ENCODE measurements at places on chromosomes 6 and 20.

DNA sequence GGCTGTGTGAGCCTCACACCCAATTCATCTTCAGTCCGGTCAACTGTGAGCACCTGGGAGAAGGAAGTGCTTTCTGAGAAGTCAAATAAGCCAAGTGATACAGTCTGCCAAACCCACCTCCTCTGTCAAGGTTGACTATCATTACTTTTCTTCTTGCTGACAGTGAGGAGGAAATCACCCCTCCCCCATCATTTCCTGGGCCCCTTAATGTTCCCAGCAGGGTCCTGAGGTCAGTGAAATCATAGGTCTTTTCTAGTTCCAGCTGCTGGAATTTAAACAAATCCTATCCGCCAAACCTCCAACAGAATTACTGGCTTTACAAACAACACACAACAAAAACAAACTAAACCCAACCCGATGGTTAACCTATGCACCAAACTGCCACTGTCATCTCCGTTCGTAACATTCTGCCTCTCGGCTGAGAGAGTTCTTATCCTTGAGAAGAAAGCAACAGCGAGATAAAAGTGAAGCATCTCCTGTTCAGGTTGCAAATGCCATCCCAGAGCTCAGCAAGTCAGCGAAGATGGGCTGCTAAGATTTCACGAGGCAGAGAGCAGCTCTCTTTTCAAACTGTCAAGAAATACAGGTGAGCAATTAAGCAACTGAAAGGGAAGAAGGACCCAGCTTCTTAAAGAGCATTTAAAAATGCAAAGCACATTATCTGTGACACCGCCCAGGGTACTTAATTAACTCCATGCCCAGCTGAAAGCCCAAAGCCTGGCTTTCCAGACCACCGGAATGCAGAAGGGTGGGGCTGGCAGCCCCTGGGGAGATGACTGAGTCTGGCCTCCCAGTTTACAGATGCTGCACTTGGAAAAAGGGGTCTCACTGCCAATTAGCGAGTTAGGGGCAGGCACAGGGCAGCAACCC lies 24.7 kb downstream of the GFOD1 start:
- DNase-seq = no peak

GRCh38 chr20:57301026-57301425 lies 28.6 kb upstream of the SPO11 start:
- no peak for DNase-seq

GRCh38 chr6:27472182-27472616 lies 706 bp downstream of the ZNF184 start:
- peak; percentile 74 for DNase-seq

DNA sequence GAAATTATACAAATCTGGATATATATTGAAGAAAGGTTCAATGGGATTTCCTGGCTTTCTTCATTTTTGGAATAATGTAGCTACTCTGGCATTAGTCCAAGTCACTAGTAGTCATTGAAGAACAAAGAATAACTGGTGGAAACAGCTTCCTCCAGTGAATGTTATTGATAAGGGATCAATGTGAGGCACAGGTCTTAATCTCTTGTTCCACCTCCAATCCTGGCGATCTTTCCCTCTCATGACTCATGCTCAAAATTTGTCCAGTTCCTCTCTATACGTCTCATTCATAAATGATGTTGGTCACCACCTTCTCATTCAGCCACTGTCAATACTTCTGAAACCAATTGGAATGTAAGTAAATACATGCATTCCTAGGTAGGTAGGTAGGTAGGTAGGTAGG lies 185.0 kb upstream of the BMP2 start:
- no peak for DNase-seq

- DNase-seq = no peak
These were observed 5.1 kb downstream of the KIAA1755 start for GRCh38 chr20:38255393-38255792.

- DNase-seq = no peak
These were observed 189.8 kb downstream of the FOXA2 start for GRCh38 chr20:22394583-22394982.

DNA sequence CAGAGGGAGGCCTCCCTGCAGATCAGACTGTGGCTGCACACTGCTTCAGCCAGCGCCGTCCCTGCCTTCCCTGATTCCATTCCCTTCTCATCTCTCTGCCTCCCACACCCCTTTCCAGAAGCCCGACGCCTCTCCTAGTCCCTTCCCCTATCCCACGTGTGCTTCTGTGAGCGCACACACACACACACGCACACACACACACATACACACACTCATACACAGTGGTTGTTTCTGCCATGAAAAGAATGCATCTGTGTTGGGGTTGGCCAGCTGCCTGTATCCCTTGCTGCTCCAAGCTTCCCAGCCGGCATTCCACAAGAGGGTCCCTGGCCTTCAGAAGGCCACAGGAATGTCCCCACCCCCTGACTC lies 51.7 kb downstream of the MOCS1 start:
- no peak for DNase-seq

GRCh38 chr6:17472653-17473183 lies 79.3 kb downstream of the CAP2 start:
- DNase-seq = no peak

GRCh38 chr6:36781669-36782068 lies 57.6 kb downstream of the CPNE5 start:
- no peak for DNase-seq

DNA sequence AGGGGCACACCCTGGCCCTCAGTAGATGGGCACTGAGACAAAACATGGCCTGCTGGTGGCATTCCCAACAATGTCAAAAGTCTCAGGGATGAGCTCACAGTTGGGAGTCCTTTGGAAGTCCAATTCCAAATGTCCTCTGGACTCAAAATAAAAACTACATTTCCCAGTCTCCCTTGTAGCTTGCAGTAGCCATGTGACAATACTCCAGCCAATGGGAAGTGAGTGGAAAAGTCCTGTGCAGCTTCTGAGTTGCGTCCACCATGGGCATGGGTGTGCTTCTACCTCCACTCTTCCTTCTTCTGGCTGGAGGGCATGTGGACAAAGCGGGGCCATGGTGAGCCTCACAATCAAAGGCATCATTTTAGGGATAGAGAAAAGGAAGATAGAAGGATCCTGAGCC lies 5.8 kb upstream of the ADAM33 start:
- no peak for DNase-seq

DNA sequence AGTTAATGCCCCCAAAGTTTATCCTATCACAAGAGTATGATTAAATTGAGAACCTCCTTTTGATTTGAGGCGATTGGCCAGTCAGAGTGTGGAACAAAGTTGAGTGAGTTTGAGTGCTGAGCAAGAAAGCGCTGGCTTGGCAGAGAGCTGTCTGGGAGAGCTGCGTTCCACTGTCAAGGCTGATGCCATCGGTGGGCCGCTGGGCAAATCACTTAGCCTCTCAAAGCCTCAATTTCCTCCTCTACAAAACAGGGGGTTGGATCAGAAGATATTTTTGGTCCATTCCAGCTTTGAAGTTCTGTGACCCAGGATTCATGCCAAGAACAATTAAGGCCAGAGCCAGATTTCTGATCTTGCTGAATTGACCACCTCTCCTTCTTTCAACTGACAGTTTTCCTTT lies 60.2 kb downstream of the TMEM242 start:
- no peak for DNase-seq

- DNase-seq = no peak
These were observed 532 bp upstream of the PM20D2 start for GRCh38 chr6:89145091-89145955.

DNA sequence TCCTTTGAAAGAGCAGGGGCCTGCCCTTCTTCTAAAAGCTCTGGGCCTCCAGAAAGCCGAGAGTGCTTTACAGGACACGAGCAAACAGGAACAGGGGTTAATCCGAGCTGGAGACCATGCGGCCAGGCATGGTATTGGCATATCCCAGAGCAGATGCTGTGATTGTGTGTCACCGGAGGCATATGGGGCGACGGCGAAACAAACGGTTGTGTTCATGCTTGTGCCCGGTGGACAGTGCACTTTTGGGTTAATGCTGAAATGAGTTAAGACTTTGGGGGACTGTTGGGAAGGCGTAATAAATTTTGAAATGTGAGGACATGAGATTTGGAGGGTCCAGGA lies 1088.7 kb upstream of the DEFB115 start:
- no peak for DNase-seq

GRCh38 chr6:29749668-29750067 lies 26.4 kb downstream of the HLA-F start:
- no peak for DNase-seq

- no peak for DNase-seq
These were observed 557 bp upstream of the DHX35 start for GRCh38 chr20:38961530-38962043.

DNA sequence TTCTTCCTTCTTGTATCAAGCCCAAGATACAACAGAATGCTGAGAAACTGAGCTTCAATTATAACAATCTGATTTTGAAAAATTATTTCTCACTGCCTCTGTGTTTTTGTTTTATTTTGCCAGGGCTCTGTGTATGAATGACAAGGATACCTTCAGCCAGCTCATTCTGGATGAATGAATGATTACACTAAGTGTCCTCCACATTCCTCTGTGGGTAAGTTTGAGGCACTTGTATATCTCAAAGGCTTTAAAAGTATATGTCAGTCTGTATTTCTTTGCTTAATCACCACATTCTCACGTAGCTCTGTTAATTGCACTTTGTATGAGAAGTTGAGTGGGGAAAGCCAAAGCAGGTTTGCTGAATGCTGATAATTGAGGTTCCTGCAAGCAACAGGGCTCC lies 95.1 kb downstream of the TIAM2 start:
- DNase-seq = no peak

DNA sequence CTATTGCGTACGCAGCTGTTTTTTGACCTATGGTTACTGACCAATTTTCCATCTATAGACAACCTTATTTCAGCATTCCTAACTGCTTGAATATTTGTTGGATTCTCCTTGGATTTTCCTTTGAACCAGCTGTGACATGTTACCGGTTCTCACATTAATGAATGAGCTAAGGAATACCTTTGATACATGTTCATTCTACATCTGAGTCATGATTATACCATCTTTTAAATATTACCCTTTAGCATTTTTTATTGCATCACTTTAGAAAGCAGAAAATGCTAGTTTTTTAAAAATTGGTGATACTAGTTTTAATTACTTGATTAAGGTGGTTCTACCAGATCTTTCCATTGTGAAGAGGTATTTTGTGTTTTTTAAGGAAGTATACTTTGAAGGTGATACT lies 1.9 kb upstream of the IGF2R start:
- DNase-seq = no peak

- no peak for DNase-seq
These were observed 20.3 kb downstream of the BCKDHB start for GRCh38 chr6:80126657-80127345.

DNA sequence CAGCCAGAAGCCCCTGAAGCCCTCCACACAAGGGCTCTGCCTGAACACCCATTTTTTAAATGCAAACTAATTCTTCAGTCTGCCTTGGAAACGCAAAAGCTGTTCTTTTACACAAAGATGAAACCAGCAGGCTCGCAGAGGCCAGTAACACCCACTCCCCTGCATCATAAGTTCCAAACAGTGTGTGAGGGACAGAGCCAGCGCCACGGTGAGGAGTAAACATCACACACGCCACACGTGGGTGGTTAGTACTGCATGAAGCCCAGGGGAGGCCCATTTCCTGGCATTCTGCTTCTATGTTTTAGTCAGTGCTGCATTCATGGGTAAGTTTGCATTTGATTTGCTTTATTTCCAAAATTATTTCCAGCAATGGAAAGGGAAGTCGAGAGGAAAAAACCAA lies 217.7 kb upstream of the RIN2 start:
- no peak for DNase-seq

DNA sequence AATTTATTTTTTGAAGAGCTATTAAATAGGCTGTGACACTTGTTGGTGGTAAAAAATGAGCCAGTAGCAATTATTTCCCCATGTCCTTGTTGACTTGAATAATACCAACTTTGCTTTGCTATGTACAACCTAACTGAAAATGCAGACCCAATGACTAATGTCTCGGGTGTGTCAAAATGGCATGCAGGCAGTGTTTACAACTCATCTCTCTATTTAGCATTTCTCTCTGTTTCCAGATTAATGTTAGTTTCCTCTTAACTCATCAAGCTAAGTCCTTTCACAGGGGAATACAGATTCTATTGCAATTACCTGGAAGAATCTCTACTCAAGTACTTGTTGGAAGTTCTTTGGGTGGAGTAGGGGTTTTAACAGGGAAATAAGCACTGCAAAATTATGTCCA lies 504.4 kb downstream of the BCKDHB start:
- no peak for DNase-seq

DNA sequence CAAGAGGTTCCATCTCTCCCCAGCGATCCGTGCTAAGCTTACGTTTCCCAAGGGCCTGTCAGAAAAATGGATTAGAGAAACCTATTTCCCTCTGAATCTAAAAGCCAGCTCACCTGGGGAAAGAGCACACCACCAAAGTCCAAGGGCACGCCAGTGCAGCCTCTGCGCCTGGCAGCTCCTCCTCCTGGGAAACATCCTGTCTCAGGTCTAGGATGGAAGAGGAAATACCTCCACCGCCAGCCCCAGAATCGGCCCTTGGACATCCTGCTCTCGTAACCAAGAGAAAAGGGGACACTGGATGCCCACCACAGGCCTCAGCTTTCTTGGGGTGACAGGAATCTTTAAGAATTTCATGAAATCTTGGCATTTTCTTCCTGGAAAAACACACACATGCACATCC lies 18.7 kb downstream of the RAMACL start:
- DNase-seq = no peak

- DNase-seq = no peak
These were observed 64.7 kb downstream of the RFX6 start for GRCh38 chr6:116941727-116942126.

DNA sequence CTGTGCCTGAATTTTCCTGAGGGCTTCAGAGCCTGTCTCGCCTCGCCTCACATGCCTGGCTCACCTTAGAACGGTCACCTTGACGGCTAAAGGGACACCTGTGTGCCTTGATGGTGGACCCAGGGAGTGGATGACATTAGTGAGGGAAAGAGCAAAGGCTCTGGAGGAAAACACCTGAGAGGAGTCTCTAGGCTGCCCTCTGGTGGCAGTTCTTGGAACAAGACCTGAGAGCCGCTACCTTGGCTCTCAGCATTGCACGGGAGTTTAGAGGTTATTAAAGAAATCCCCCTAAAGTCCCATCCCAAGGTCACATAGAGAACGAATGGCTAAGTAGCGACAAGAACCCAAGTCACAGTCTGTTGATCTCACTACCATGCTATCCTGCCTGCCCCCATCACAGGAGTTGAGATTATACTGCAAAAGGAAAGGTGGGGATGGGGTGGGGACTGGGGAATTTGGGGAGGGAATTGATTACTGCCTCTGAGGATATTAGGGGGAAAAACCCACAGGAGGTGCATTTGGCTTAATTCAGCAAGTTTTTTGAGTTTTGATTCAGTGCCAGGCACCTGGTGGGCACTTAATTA lies 7.9 kb upstream of the CDSN start:
- peak; percentile 70 for DNase-seq
